ENCODE measurements at places on chromosomes 7 and 10.

GRCh38 chr10:58341422-58341821 lies 6.6 kb downstream of the UBE2D1 start:
- DNase-seq: no peak

GRCh38 chr7:118183428-118183785 lies 557 bp upstream of the LSM8 start:
- DNase-seq: peak; percentile 26

DNA sequence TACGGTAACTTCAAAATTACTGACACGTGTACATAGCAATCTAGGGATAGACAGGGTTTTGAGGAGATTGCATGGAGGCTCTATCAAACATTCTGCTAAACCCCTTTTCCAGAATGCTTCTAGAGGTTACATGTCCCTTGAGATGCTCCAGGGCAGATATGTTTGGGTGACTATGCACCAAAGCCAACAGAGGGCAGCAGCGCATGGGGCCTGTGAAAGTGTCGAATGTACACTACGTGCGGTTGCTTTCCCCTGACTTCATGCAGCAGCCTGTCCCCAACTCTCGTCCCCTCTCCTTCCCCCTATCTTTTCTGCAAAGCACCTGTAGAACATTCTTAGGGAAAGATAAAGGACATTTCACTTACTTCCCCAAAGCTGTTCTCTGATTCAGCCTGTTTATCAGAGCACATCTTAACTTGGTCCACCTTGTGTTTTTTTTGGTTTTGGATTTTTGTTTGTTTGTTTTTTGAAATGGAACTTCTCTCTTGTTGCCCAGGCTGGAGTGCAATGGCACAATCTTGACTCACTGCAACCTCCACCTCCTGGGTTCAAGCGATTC lies 90.2 kb downstream of the UBE3C start:
- peak; percentile 38 for DNase-seq

GRCh38 chr10:61169294-61169693 lies 225.3 kb upstream of the RHOBTB1 start:
- DNase-seq: no peak

DNA sequence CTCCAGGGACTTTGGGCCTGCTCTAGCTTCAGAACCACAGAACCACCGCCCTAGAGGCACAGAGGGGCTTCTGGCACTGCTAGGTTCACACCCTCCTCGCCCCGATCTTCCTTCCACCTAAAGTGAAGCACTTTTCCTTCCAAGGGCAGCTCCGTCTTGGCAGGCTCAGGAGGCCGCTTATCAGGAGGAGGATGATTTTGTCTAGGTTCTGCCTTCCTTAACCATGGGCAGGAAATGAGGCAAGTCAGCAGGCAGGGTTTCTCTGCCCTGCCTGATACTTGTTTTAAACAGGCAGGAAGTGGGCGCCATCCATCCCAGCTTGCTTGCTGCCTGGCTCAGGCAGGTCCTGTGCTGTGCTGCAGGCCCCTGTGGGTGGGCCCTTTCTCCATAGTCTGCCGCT lies 8.3 kb upstream of the ATP6V0E2 start:
- peak; percentile 82 for DNase-seq

DNA sequence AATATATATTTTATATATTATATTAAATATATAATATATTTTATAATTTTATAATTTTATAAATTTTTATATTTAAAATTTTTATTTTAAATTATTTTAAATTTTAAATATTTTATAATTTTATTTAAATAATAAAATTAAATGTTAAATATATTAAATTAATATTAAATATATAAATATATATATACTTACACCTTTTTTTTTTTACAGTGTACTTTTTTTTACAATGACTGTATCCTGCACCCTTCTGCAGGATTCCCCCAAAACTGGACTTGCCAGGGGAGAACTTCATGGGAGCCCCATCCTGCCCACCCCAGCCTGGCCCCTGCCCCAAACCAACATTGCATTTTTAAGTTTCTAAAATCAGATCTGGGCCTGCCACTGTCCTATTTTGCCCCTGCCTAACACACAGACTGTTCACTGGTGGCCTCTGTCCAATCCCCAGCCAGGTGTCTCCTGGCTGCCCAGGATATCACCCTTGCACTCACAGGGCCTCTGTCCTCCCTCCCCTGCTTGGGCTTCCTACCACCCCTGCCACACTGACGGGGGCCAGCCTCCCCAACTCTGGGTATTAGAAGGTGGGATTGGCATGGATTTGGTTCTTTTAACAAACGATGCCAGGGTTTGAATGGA lies 138.0 kb downstream of the ADCY1 start:
- DNase-seq: no peak

DNA sequence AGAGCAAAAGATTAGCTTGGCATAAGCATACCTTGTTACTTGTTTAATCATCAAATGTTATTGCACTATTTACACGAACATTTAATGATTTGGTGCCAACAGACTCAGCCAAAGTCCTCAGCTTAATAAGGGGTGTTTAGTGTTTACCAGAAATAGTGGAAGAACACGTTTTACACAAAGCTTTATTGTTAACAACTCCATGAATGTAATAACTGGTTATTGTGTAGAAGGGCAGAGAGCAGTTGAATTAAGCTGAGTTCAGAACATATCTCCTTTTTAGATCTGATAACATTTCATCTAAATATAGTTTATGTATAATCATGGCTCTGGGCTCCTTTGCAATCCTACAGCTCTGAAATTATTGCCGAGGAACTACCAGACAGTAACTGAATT lies 99.1 kb downstream of the CABCOCO1 start:
- DNase-seq: no peak

DNA sequence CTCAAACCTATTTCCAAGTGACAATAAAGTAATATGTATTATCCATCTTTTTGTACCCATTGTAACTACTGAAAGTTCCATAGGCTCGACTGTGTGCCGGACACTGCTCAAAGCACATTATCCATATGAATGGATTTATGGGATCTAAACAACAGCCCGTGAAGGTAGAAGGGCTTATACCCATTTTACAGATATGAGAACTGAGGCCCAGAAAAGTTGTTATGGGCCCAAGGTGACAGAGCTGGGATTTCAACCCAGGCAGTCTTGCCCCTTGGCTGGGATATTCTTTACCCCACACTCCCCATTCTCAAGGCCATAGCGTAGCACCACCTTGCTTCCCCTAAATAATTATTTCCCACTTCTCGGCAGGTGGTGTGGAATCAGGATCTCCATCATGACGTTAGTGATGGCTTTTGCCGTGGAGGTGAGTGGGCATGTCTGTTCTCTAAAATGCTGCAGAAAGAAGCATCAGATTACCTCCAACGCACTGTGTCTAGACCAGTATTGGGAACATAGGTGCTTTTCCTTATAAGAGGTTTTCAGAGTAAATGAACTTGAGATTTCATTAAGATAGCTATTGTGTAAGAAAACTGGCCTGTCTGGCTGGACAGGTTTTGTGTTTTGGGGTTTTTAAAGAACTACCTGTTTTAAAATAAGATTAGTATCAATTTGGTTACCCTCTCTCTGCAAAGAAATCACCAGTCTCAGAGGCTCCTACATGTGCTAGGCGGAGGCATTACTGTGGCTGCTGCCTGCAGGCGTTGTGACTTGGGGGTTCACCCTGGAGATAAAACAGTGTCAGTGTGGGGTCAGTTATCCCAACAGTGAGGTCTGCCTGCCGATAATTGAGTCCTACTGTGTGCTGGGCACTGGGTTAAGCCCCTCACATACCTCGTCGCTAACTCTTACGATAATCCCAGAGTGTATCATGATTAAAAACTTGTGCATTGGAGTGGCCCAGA lies 85.1 kb upstream of the SDK1 start:
- peak; percentile 6 for DNase-seq

GRCh38 chr7:8134089-8134733 lies 127.8 kb downstream of the ICA1 start:
- DNase-seq: peak; percentile 46

DNA sequence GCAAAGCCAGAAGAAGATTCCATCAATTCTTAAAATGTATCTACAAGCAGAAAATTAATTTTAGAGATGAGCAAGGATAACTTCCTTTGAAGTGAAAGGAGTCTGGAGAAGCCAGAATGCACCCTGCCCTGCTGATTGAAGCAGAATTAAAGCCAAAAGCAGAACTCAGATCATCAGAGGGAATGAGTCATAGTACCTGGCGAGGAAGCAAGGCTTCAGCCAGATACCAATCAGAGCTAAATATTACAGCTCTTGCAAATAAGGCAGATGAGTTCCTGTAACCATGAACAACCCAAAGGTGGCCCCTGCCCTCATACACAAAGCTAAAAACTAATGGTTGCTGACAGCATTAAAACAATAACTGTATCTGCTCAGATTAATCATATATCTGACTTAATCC lies 10.4 kb downstream of the HTR7 start:
- DNase-seq: no peak

DNA sequence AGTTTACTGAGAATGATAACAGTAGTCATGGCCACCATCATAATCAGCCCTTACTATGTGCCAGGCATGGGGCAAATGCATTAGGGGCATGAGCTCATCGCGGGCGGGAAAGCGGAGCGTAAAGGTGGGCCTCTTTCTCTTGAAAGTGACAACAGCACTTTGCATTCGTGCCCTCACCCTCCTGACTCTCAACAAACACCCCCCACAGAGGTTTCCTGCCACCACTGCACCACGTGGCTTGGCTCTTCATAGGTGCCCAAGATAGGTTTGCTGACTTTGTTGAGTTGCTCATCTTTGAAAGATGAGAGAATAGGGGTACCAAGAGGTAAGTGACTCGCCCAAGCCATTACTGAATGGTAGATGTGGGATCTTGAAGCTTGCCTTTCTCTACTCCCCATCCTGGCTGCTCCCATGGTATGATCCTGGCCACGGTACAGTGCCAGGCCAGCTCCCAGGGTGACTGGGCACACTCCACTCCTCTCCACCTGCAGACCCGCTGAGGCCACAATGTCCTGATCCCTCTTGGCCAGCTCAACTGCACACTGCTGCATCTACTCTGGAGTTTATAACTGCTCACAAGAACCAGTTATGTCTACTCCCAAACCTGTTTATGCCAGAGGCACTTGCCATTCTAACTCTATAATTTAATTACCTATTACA lies 26.0 kb downstream of the SLIT1 start:
- no peak for DNase-seq

DNA sequence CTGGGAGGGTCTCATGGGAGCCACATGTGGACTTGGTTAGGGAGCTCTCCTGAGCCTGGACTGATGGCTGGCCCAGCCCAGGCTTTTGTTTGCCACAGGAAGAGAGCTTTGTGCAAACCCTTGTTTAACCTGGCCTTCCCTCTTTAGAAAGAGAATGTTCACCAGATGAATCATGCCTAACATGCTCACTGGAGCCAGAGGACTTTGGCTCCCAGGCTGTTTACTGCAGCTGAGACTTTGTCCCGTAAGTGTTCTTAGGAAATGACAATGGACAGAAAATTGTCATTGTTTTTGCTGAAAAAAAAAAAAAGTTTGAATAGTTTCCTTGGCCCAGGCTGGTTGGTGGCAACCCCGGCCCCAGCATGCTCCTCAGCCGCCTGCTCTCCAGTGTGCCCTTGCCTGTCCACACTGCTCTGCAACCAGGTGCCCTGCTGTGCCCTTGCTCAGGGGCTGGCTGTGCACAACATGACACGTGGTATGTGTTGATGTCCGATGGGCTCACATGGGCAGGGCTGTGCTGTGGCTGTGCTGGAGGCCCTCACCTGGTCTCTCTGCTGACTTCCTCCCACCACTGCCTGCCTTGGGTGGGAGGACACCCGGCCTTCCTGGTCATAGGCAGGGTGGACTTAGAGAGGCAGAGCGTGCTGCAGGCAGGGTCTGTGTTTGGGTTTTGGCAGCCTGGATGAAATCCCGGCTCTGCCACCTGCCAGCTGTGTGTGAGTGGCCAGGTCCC lies 215.3 kb upstream of the ZNF32 start:
- DNase-seq: peak; percentile 12

- no peak for DNase-seq
These were observed 111.9 kb downstream of the GPAM start for GRCh38 chr10:112071596-112072133.

DNA sequence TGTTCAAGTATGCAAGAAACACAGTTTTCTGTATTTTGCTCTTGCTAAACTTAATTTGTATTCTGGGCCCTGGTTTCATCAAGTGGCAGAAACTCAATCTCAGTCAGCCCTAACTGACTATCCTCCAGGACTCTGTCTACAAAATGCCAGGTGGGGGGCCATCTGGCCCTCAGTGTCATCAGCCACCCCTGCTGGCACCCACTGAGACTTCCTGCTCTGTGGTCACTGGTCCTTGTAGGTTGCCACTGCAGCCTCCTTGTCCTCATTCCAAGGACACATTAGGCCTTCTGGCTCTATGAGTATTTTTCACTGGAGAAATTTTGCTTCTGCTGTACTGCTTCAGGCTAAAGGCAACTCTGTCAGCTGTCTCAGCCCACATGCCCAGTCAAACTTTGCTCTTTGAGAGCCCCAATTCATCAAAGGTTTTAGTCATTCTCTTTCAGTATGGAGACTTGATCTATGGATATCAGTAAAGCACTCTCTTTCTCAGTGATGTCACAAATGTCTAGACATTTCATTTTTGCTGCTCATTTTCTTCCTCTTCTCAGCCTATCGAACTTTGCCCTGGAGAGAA lies 163.6 kb downstream of the KCND2 start:
- no peak for DNase-seq

- DNase-seq: no peak
These were observed 62.4 kb downstream of the MICU1 start for GRCh38 chr10:72563327-72563932.

GRCh38 chr10:86755454-86755739 lies 1.0 kb upstream of the BMPR1A start:
- DNase-seq: no peak

Data from activated CD4-positive, alpha-beta memory T cell treated with anti-CD3 and anti-CD28 coated beads, Interleukin-2, amount 10 ng/mL, durations not matched to agents 7 days and 5 days (primary cell).